ENCODE measurements at places on chromosomes 7 and 10.

GRCh38 chr10:76540786-76541185 is 1096.8 kb downstream of the KCNMA1 start:
- DNase-seq, result no peak

DNA sequence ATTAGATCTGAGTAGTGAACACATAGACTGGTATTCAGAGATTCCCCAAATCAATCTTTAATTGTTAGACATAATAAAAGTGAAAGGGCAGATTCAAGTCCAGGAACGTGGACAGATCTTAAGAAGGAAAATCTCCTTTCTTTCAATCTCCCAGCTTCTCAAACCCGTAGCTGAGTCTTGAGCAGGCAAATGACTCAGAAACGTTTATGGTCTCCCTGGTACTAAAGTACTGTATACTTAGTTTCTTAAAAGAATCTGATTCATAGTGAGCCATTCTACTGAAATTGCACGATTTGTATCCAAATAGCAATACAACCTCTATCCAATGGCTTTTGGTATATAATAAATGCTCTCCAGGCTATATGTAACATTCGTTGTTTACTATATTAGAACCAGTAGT is 140.4 kb upstream of the RHEB start:
- DNase-seq, result no peak

- DNase-seq, result no peak
Measured at GRCh38 chr10:118520116-118520742, 75.2 kb downstream of the PRLHR start.

GRCh38 chr7:31017032-31017675 is 35.0 kb upstream of the ADCYAP1R1 start:
- DNase-seq, result no peak

- no peak for DNase-seq
Measured at GRCh38 chr7:64999165-65000004, 7.1 kb downstream of the ERV3-1 start.

DNA sequence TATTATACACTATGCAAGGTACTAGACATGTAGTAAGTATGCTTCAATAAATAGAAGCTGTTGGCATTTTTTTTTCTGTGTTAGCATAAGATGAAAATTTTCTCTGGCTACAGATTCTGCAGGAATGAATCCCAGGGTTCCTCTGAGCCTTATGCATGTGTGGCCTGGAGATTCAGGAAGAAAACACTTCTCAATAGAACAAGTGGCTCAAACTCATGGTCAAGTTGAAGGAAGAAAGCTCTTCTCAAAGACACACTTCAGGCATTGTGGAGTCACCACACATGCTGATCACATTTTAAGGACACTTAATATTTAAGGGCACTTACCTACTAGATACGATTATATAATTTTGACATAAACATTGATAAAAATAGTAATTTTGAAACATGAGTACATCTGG is 19.5 kb downstream of the DNAH11 start:
- DNase-seq, result no peak

- no peak for DNase-seq
Measured at GRCh38 chr7:77434570-77435275, 18.6 kb upstream of the GSAP start.

GRCh38 chr10:128087884-128088709 is 38.1 kb downstream of the MKI67 start:
- DNase-seq, result no peak

DNA sequence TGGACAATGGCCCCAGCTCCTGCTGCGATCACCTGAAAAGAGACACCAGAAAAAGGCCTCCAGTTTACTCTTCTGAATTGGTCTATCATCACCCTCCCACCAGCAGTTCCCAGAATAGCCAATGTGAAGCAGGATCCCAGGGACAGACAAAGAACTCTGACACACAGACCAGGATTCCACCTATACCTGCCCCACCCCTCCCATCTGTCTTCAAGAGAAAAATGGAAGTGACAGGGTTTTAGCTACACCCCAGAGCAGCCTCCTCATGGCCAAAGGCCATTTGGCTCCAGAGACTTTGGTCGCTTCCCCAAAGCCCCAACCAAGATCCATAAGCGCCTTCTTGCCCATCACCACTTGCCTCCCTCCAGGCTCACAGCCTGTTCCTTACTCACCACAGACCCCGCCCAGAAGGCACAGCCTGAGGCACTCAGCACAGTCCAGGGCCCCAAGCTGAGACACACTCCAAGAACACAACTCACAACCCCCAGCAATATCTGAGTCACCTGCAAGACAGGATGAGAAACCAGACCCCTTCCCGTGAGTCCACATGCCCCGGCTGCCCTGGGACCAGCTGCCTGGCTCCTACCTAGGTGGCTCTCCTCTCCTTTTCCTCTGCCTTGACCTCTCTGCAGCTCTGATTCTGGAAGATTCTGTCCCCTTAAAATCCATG is 6.5 kb downstream of the TMEM176B start:
- no peak for DNase-seq

- no peak for DNase-seq
Measured at GRCh38 chr7:154868921-154869320, 134.0 kb downstream of the PAXIP1 start.

DNA sequence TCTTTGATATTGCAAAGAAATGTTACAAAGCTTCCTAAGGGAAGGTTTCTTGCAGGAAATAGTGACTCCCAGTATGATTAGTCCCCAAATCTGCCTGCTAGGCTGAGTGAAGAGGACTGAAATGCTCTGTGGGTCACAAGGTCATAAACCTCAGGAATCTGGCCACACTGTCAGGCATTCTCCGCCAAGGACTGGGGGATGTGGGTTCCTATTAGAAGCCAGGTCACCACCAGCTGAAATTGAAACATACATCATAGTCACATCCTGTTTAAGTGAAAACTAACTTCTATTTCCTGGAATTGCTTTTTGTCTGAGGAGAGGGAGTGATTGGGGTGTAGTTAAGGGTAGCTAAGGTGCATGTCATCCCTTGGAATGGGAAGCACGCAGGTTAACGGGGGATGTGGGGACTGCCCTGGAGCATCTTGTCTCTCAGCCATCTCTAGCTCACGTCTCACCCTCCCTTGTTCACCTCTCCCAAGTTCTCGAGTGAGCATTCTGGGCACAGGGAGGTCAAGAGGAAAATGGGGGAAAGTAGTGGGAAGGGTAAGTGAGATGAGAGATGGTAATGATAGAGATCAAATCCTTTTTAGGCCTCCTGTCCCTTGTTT is 12.0 kb upstream of the GSAP start:
- no peak for DNase-seq

DNA sequence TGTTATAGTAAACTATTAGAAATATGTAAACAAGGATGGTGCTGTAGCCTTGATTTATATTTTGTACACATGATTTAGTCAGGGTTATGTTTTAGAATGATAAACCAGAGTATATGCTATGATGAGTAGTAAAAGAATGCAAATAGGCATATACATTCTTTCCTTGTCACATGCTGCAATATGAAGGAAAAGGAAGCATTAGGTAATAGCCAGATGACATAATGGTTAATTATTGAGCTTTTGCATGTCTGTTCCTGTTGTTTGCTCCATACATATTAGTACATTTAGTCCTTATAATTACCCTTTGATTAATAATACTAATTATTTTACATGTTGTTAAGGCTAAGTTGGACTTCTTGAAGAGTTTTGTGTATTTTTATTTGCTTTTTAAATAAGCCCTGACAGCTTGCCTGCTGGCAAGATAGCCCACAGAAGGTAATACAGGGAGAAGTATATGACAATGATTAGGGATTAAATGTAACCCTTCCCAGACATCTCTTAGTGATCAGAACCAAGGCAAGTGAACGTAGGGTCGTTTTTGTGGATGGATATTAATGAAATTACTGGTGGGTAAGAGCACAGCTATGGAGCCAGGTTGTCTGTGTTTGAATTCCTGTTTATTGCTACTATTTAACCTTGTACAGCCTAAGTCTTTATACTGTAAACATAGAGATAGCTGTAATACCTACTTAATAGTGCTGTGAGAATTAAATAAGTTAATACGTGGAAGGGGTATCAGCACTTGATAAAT is 68.4 kb downstream of the PHTF2 start:
- DNase-seq, result no peak
